ENCODE measurements at places on chromosomes 7 and 10. TPM values are rescaled to one million over a fixed set of nuclear protein-coding genes. Genes with fewer than 3 reads are reported as not detected.

ASIC3 gene
- 0.09 TPM for total RNA-seq

PTN gene
- total RNA-seq, result not detected

PLXNA4 gene
- 30.2 TPM for total RNA-seq

ACHE gene
- total RNA-seq, result 5.1 TPM

YAE1 gene
- total RNA-seq, result 12.6 TPM

EN2 gene
- total RNA-seq, result under 0.01 TPM

UROS gene
- 65.9 TPM for total RNA-seq

LIPN gene
- total RNA-seq, result not detected

SORCS3 gene
- total RNA-seq, result not detected

KEL gene
- total RNA-seq, result not detected

GPR26 gene
- total RNA-seq, result not detected

BUB3 gene
- total RNA-seq, result 215 TPM
